ENCODE measurements at places on chromosomes 13 and 19.

GRCh38 chr19:35436477-35437405 is 11.3 kb upstream of the FFAR2 start:
- peak; percentile 71 for DNase-seq

DNA sequence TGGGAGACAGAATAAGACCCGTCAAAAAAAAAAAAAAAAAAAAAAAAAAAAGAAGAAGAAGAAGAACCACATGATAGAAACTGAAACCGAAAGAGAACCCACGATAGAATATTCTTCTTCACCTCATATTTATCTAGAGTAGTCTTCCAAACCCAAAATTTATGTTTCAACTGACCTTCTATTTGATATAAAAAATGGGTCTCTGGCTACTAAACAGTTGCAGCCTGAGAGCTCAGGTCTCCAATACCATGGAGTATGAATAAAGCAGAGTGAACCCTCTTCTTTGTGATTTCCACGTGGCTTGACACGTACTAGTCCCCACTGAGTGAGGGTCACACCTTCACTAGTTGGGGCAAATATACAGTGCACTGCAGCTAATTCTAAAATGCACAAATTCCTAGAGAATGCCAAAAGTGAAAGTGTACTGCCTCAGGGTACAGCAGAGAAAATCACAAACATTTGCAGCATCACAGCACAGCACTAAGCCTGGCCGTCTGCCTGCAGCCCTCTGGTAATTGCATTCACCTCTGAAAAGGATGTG is 30.8 kb upstream of the RFC3 start:
- DNase-seq = peak; percentile 4

GRCh38 chr13:47564041-47564440 is 437.0 kb downstream of the SUCLA2 start:
- no peak for DNase-seq

- no peak for DNase-seq
Observed at GRCh38 chr13:90545070-90545840, 802.2 kb upstream of the MIR17HG start.

DNA sequence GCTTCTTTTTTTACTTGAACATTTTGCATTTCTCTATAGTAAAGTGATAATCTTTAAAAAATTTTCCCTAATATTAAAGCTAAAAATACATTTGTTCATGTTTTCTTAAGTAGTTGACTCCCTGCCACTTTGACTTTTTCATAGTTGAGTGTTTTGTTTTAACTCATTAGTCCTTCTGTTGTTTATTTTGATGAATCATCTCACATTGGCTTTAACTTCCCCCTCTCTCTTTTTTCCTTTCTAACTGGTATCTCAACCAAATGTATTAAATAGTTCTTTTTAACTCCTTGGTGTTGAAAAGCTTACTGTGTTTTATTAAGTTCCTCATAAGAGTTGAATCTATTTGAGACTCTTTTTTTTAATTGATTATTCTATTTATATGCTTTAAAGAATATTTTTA is 2.8 kb downstream of the TNFSF13B start:
- DNase-seq = no peak

GRCh38 chr19:43774103-43774939 is 6.5 kb downstream of the KCNN4 start:
- peak; percentile 79 for DNase-seq

Measured in large intestine (tissue), 12 donors.